Brain pericyte (primary cell): ENCODE measurements at places on chromosomes 4 and X.

- no peak for DNase-seq
Measured at GRCh38 chrX:145923376-145923775, 105.7 kb downstream of the SLITRK2 start.

- no peak for DNase-seq
Measured at GRCh38 chr4:84378356-84378755, 120.7 kb downstream of the NKX6-1 start.

- no peak for DNase-seq
Measured at GRCh38 chr4:3091464-3091863, 17.0 kb downstream of the HTT start.

DNA sequence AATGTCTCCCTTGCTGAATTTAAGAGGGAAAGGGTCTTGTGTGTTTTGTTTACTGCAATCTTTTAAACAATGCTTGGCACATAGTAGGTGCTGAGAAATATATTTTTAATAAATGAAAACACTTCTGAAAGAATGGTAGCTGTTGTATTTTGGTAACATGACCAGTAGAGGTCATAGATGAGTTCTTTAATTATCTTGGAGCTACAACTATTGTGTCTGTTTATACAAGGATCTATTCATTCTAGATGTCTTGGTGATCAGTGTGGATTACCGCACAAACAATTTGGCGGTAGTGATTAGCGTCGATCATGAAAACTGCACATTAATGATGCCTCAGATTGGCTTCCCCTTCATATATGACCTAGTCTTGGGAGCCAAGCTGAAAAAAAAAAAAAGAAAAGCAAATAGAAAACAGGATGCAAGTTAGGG lies 21.4 kb upstream of the SCRG1 start:
- DNase-seq, result no peak

DNA sequence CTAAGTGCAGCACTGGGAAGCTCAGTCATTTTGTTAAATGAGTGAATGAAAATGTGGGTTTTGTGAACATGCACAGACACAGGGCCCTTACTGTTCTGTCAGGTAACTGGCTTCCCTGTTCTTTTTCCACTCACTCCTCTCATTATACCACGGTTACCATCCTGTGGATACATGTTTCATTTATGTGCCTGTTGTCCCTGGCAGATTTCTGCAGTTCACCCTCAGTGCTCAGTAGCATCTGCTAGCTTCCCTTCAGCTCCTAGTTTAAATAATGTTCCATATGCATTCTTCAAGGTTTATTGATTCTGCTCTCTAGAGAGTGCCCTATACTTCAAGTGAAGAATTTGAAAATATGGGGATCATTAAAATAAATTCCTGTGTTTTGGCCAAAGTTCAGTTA lies 1634.3 kb upstream of the ADGRL3 start:
- no peak for DNase-seq

DNA sequence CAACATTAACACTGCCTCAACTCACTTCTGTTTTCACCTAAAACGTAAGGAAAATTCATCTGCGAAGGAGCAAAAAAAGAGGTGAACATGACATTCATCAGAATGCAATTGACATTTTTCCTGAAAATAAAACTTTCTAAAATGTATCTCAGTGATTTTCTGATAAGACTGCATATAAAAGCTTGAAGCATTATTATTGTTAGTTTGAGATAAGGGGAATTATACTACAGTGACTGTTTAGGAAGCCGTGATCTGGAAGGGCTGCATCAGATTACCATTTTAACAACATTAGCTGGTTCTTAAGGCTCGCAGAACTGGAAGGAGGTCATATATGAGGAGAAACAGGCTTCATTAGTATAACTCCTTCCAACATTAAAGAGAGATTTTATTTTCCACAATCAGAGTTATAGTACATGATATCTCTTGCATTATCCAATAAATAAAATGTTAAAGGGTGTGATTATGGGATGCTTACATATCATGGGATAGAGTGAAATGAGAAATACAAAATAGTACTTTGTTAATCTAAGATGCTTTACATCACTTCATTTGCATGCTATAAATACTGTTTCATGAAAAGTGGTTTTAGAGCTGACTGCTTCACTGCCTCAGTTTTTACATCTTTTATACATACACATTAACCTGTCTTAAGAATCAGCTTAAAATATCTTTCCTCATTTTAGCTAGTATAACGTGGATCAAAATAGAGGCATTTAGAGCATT lies 1820.1 kb upstream of the TENM3 start:
- DNase-seq, result no peak

DNA sequence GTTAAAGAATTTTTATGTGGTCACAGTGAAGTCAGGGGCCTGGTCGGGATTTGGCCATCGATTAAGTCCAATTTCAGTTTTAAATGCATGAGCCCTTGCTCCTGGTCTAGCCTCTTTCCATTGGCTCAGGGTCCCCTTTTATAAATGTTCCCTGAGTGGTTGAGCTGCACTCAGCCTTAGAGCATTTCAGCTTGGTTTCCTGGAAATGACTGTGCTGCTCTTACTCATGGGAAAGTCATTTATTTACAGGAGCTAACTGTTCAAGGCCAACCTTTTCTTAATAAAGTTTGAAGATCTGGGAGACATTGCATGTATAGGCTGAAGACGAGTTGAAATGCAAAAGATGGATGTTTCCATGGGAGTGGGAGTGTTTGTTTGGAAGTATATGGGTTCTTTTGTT lies 98.8 kb upstream of the CLNK start:
- no peak for DNase-seq

GRCh38 chrX:77223046-77223445 lies 224.1 kb upstream of the FGF16 start:
- no peak for DNase-seq

GRCh38 chr4:102606846-102607450 lies 105.8 kb downstream of the NFKB1 start:
- no peak for DNase-seq

GRCh38 chr4:101254776-101255175 lies 92.5 kb downstream of the PPP3CA start:
- no peak for DNase-seq

- DNase-seq, result no peak
Measured at GRCh38 chr4:169617306-169617705, 3.1 kb upstream of the CLCN3 start.

GRCh38 chr4:94491322-94491721 lies 39.6 kb downstream of the PDLIM5 start:
- DNase-seq, result no peak

- no peak for DNase-seq
Measured at GRCh38 chr4:119655111-119655837, 26.7 kb upstream of the PDE5A start.

- DNase-seq, result no peak
Measured at GRCh38 chr4:26207631-26208030, 113.2 kb upstream of the RBPJ start.

DNA sequence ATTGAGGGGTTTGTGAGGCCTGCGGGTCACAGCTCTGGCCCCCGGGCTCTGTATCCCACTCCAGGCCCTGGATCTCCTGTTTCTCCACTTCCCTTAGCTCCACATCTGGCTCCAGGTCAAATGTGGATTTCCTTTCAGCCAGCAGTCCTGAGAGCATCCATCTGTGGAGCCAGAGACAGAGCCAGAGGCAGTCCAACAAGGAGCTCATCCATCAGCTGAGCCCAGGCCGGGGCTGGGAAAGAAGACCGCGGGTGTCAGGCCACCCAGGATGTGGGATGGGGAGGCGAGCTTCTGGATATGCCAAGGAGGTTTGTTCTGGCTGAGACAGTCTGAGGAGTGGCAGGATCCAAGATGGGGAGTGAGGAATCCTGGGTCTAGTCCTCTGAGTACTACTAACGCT lies 91.7 kb downstream of the EFNB1 start:
- DNase-seq, result no peak

GRCh38 chr4:135418353-135418752 lies 1216.8 kb upstream of the PABPC4L start:
- DNase-seq, result no peak

GRCh38 chrX:45894864-45895645 lies 650.2 kb downstream of the ZNF674 start:
- no peak for DNase-seq

DNA sequence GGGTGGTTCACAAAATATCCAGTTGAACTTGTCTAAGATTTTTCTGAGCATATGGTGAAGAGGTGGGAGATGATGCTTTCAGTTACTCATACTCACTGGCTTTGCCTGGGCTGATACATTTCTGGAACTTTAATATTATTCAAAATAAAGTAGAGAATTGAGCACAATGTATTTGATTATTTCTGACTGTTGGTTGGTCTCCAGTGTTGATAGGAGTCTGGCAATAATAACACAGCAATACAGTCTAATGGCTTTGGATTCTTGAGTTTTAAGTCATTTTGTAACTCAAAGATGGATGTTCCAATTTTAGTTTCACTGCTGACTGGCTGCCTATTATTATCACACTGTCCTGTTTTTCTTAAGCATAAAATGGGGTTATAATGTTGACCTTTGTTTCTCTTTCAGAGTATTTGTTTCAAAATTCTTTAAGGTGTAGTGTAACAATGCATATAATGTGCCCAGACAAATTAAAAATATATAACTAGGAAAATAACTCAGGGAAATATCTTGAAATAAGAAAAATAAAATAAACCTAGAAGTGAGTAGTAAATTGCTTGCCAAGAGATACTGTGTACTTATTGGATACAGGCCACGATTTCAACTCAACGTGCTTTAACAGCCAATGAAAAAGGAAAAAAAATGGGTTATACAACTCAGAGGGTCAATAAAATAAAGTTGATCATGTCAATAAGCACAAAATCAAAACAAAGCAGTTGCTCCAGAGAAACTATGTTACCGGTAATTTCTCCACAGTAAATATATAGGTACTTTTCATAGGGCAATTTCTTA lies 99.0 kb downstream of the ARSJ start:
- DNase-seq, result no peak

GRCh38 chr4:76017056-76017686 lies 6.1 kb downstream of the CXCL10 start:
- DNase-seq, result no peak

DNA sequence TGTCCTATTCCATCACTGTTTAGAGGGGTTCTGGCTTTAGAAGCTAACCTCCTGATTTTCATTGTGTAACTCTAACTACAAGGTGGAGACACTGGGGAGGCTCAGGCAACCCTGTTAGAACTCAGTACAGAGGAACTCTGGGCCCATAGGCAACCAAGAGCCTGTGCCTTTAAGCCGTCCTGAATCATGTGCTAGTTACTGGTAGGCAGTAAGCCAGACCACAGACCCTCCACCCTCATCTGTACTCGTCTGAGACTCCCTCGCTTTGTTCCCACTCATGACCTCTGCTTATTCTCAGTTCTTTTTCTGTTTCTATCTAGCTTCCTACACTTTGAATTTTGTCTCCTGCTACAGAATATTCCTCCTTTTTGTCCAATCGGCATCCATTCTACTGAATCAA lies 31.4 kb downstream of the TBC1D1 start:
- DNase-seq, result no peak

- DNase-seq, result no peak
Measured at GRCh38 chr4:53671757-53672156, 80.5 kb upstream of the LNX1 start.

- DNase-seq, result no peak
Measured at GRCh38 chrX:16567681-16568080, 82.3 kb upstream of the S100G start.

- DNase-seq, result no peak
Measured at GRCh38 chr4:81796790-81797528, 325.3 kb upstream of the RASGEF1B start.

DNA sequence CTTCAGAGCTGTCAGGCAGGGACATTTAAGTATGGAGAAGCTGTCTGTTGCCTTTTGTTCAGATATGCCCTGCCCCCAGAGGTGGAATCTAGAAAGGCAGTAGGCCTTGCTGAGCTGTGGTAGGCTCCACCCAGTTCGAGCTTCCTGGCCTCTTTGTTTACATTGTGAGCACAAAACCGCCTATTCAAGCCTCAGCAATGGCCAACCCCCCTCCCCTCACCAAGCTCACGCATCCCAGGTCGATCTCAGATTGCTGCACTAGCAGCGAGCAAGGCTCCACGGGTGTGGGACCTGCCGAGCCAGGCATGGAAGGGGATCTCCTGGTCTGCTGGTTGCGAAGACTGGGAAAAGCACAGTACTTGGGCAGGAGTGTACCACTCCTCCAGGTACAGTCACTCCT lies 59.3 kb downstream of the ZNF674 start:
- DNase-seq, result no peak

- no peak for DNase-seq
Measured at GRCh38 chrX:82775426-82775825, 732.7 kb upstream of the POU3F4 start.

GRCh38 chr4:2321279-2322196 lies 59.6 kb upstream of the MXD4 start:
- no peak for DNase-seq

DNA sequence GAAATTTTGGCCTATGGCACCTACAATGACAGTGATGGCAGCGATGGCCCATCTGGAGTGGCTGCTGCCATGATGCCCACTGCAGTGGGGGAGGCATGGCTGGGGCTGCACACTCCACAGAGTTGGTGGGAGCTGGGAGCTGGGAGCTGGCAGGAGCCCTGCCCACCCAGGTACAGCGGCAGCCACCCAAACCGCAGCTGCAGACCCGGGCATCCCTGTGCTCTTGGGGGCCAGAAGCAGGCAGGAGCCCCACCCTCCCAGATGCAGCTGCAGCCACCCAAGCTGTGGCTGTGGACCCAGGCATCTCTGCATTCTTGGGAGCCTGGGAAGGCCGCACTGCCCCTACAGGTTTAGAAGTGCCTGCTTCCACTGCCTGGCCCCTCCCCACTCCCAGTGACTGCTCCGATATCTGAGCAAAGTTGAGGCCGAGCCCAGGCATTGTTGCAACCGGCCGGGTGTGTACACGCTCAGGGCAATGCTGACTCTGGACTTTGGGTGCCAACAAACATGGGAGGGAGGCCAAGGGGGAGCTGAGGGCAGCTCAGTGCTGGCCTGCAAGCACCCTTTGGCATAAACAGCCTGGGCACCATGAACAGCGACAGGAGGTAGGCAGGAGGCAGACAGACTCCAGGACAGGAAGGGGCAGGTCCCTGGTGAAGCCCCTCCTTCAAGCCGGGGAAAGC lies 82.8 kb downstream of the PPP4R3C start:
- DNase-seq, result no peak

DNA sequence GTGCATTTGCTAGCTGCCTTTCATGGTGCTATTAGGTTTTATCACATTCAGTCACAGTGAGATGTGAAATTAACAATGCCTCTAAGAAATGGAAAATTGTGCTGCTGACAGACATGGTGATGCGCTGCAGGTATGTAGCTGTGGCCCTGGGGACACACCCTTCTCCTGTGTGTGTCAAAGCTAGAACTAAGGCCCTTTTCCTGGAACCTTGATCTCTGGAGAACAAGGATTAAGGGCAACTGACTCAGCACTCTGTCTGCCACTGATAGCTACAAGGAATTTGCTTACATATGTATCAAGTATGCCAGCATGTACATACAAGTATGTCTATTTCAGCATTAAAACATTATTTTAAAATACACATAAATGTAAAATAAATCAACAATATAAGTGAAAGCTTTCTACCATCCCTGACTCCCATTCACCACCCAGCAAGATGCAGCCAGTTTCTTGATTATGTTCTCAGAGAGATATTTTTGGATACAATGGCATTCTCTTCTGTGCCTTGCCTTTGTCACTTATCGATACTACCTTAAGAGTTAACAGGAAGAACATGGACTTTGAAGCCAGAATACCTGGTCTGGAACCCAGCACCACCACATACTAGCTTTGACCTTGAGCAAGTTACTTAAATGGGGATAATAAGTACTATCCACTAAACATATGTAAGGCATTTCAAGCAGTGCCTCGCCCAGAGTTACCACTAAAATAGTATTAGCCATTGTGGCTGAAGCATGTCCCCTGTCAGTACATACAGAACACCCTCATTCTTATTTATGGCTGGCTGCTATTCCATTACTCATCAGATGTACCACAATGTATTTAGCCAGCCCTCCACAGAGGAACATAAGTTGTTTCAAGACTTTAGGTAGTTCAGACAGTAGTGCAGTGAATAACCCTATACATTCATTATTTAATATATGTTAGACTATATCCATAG lies 68.5 kb downstream of the NPNT start:
- no peak for DNase-seq
